Activated CD4-positive, alpha-beta memory T cell treated with anti-CD3 and anti-CD28 coated beads for 36 hours (primary cell): ENCODE measurements at places on chromosomes 12 and 14. TPM values are rescaled to one million over a fixed set of nuclear protein-coding genes. Genes with fewer than 3 reads are reported as not detected.

GRCh38 chr14:85527006-85527405, 2.9 kb upstream of the FLRT2 start:
- DNase-seq: no peak

DNA sequence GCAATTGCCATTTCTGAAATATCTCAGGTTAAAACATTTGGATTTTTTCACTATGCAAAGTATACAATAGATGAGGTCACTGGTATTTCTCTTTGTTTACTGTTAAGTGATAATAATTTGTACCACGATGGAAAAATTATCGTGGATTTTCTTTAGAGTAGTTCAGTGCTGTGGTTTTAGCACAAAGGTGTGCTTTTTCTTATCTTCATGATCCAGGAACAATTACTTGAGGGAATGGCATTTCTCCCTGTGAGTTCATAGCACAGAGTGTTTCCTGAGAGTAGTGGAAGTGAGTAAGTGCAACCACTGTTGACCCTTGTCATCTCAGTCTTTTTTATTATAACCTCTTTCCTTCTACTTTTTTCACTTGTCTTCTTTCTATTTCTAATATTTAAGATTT, 86.8 kb downstream of the FGD4 start:
- DNase-seq: no peak

DNA sequence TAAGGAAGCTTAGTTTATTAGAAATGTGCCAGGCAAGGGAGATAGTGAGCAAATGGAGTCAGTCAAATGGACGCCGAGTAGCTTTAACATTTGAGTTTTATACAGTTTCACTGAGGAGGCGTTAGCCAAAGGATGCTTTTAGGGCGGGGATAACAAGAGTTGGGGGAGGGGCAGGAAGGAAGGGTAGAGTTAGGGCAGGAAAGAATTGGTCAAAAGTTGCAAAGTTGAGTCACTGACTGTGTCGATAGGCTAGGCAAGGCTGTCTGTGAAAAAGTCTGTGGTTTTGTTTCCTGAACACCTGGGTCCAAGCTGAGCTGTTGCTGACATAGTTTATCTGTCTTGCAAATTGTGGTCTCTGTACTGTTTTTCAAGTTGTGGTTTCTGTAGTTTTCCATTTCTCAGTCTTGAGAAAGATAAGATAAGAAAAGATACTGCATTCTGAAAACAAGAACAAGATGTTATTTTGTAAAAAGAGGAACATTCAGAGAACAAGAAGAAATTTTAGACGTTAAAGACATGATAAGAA, 62.6 kb upstream of the RESF1 start:
- peak; percentile 92 for DNase-seq

GRCh38 chr12:116201908-116202307, 75.6 kb downstream of the MED13L start:
- no peak for DNase-seq

DNA sequence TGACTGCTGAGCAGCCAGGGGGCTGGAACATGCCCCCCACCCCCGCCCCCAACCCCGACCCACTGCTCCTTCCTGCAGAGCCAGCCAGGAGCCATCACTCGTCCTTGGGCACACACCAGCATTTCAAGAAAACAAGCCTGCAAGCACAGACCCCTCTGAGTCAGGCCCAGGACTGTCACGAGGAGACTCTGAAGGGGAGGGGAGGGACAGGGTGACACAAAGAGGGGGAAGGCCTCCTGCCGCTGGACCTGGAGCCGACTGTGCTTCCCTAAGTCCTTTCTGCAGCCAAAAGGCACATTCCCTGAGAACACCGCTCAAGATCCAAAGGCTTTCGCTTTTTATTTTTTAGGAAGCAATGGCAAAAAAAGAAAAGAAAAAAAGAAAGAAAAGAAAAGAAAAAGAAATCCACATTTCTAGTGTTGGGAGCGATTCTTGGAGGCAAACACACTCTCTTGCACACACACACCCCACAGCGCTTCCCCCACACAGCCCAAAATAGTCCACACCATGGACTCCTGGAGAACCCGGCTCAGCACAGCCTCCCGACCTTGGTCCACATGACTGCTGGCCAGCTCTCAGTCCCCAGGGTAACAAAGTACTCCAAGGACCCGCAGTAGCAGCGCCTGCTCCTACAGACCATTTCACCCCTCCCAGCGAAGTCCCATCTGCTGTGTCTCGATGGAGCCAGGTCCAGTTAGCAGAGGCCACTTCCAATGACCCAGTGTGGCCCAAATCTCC, 101.7 kb downstream of the DPF3 start:
- no peak for DNase-seq

DNA sequence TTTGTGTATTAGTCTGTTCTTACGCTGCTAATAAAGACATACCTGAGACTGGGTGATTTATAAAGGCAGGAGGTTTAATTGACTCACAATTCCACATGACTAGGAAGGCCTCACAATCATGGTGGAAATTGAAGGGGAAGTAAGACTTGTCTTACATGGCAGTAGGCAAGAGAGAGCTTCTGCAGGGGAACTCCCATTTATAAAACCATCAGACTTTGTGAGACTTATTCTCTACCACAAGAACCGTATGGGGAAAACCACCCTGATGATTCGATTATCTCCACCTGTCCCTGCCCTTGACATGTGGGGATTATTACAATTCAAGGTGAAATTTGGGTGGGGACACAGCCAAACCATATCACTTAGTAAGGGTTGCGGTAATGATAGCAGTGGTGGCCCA, 833.1 kb downstream of the FLRT2 start:
- DNase-seq: no peak

GRCh38 chr12:65586796-65587195, 237.5 kb upstream of the HMGA2 start:
- no peak for DNase-seq

DNA sequence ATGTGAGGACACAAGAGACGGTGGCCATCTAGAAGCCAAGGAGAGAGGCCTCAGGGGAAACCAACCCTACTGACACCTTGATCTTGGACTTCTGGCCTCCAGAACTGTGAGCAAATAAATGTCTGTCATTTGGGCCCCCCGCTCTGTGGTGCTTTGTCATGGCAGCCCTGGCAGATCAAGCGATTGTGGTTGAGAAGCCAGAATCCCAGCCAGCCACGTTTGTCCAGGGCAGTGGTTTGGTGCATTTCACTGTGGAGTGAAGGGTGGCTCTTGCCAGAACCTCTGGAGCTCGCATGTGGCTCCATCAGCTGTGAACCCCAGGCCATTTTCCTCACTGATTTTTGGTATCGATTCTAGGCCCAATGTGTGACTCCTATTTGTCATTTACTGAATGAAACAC, 404.9 kb downstream of the BCL11B start:
- no peak for DNase-seq

DNA sequence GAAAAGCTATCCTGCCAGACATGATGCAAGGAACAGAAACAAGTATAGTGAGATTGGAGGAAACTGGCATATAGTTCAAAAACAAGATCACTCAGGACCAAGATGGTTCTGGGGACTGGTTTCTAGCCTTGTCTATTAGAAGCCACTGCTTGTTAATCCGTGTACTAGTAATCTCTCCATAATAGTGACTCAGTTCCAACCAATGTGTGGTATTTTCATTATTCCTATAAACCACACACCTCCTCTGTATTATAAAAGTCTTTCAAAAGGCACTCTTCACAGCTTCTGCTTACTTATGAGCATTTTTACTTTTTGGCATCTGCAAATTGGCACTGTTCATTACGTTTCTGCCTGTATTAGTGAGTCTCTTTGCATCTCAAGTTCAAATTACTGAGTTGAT, 140.3 kb downstream of the SLC6A15 start:
- no peak for DNase-seq

DNA sequence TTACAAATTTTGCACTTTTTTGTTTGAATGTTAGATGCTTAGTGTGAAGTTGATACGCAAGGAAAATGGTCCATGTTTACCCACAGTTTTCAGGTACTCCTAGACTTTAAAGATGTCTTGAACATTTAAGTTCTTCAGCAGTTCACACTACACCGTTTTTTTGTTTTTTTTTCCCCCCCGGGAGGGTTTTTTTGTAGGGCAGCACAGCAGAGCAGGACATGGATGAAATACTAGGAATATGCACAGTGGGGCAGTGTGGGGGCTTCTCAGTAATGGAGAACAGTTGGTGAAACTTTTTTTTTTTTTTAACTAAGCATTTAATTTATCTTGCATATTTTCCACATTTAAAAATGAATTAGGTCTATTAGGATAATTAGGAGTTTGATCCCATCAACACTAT, 4.9 kb downstream of the RAN start:
- no peak for DNase-seq

DNA sequence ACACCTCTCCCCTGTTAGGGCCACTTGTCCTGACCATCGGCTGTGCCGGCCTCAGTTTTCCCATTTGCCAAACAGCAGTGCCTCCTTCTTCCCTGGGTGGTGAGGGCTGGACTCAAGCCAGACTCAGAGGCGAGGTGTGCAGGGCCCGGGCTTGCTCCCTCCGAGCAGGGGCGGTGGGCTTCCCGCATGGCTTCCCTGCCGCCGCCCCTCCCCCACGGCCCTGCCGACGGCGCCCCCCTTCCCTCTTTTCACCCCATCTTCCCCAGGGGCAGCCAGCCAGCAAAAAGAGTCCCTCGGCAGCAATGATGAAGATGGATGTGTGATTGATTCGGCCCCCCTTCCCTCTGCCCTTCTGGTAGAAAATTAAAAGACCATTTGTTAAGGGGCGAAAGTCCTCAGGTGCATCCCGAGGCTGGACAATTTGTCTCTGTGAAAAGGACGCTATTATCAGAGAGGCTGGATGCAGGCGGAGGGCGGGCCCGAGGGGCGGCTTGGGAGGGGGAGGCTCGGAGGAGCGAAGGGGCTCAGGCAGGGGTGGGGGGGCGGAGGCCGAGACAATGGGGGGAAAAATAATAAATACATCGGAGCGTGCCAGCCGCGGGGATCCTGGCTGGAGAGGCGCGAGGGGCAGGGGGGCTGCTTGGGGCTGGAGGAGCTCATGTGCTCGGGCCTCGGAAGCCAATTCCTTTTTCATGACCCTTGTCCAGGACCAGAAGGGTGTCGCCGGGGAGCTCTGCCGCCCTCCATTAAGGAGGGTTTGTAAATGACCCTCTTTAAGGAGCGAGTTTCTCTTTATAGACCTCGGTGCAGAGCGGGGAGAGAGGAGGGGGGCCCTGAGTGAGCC, 48.0 kb upstream of the LHX5 start:
- DNase-seq: no peak

- DNase-seq: no peak
These were observed 40.9 kb upstream of the GSG1 start for GRCh38 chr12:13144266-13144828.

DNA sequence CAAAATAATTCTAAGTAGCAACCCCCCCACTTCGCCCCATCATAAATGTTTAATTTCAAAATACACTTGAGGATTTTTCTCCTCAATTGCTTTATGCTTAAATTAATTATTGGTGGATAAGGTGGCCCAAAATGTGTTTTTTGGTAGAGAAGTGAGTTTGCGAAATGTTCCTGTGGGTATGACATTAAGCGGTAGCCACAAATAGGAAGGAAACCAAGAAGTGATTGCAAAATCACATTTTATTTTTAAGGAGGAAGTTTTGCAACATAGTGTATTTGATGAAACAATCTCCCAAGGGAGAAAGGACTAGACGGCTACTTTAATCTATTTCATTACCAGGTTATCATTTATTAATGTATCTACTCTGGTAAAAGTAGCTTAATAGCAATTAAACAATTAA, 25.5 kb downstream of the SLC25A3 start:
- DNase-seq: no peak

GRCh38 chr12:11651381-11651780, 1.9 kb downstream of the ETV6 start:
- DNase-seq: no peak

GRCh38 chr14:101598571-101599233, 37.4 kb downstream of the DIO3 start:
- DNase-seq: no peak

GRCh38 chr12:108324351-108325017, 14.6 kb downstream of the CMKLR1 start:
- no peak for DNase-seq

- no peak for DNase-seq
These were observed 8.3 kb upstream of the GOLGA5 start for GRCh38 chr14:92785667-92786426.

- no peak for DNase-seq
These were observed 36.0 kb upstream of the CTDSP2 start for GRCh38 chr12:57882575-57882974.

DNA sequence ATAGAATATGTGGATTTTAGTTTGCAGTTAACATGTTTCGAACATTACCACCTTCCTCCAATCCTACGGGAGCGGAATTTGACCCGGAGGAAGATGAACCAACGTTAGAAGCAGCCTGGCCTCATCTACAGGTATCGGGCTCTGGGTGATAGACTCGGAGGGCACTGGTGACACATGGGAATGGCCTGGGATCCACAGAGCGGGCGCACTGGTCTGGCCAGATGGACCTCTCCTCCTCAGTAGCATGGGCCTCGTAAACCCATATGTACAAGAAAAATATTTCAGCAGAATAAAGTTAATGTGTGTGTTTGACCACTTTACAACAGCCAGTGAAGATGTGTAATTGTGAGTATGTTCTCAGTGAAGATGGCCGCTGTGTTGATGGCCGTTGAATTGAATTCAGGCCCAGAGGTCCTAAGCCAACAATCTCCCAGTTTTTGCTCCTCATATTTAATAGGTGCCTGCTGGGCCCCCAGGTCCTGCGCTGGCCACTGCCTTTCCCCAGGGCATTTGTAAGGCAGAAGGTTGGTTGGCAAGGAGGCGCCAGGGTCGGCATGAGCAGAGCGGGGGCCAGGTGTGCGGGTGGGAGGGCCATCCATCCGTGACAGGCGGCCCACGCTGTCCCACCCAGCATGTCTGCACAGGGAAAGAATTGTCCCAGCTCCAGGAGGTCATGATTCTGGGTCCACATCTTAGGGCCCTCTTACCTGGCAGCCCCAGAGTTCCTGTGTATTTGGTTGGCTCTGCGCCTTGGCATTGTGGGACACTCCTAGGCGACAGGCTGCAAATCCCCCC, 82.0 kb upstream of the DYNC1H1 start:
- no peak for DNase-seq

- DNase-seq: peak; percentile 48
These were observed 8.5 kb upstream of the CFL2 start for GRCh38 chr14:34722723-34723545.

GRCh38 chr12:7959701-7960121, 23.7 kb upstream of the SLC2A3 start:
- peak; percentile 68 for DNase-seq

GRCh38 chr14:22221508-22221907, 367.5 kb downstream of the DAD1 start:
- DNase-seq: no peak

Gene GLI1
- total RNA-seq: 0.07 TPM

Gene GZMH
- 65.6 TPM for total RNA-seq

Gene PLEKHD1
- 0.05 TPM for total RNA-seq

Gene AQP6
- not detected for total RNA-seq

Gene ATXN2
- total RNA-seq: 39.4 TPM

Gene TPCN1
- 44.0 TPM for total RNA-seq

Gene SLC25A47
- not detected for total RNA-seq

Gene ETFBKMT
- 1.1 TPM for total RNA-seq
